ENCODE measurements at places on chromosomes 2 and 18.
A peak's percentile ranks its signal among the peaks of the same experiment; 100 is the strongest.

- DNase-seq: no peak
Observed at GRCh38 chr18:79962311-79962710, 2.1 kb upstream of the HSBP1L1 start.

- DNase-seq: no peak
Observed at GRCh38 chr2:162422894-162423293, 79.0 kb downstream of the GCA start.

DNA sequence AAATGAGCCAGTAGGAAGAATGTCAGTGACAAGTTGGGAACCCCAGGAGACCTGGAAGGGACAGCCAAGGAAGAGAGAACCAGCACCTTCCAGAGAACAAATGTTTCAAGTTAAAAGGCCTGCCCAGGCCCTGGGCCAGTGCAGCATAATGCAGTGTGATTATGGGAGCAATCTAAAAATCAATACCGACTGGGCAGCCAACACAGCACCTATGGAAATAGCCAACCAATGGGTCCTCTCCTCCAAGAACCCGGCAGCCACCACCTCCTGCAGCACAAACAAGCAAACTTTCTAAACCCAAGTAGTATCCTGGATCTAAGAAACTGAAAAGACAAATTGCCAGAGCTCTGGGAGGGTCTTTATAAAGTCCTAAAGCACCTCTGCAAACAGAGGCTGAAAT is 71.7 kb downstream of the CLHC1 start:
- no peak for DNase-seq

DNA sequence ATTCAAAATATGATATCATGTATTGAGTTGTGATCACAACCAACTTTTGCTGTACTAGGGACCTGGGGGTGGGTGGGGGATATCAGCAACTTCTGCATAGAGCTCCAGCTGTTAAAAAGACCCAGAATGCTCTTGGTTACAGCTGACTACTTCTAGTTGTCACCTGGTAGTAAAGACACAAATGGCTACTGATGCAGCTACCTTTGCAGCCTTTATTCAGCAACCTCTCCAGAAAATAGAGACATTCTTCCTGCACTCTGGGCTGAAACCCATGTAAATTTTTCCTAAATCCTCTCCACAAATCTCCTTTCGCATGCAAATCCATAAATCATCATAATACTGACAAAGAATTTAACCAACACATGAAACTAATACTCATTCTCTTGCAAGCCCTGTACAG is 238.3 kb downstream of the TCF4 start:
- no peak for DNase-seq

DNA sequence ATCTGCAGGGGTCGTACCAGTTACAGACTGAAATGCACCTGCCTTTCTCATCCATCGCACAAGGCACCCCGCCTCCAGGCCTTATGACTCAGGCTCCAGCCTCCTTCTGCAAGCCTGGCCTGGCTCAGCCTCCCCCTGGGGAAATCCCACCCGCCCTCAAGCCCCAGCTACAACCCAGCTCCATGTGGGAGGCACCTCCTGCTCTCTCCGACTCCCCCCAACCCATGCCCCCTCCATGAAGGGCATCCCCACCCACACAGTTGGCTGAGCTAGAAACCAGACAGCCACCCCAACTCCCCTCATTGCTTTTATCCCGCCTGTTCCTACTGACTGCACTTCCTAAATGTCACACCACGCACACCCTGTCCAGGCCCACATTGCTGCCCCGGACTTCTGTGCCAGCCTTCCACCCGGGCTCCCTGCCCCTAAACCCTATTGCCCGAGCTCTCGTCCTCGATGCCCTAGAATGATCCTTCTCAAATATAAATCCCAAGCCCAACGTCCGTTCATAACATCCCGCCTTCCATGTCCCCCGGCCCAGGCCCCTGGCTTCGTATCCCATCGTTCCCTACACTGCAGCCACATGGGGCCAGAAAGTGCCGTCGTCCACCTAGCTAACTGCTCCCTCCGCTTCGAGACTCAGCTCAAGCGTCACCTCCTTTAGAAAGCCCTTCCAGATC is 9.9 kb downstream of the DNMT3A start:
- no peak for DNase-seq

- no peak for DNase-seq
Observed at GRCh38 chr18:55338978-55339650, 248.9 kb downstream of the TCF4 start.

- DNase-seq: no peak
Observed at GRCh38 chr2:152513681-152514080, 178.7 kb downstream of the FMNL2 start.

- DNase-seq: no peak
Observed at GRCh38 chr2:230681171-230681545, 31.5 kb upstream of the CAB39 start.

DNA sequence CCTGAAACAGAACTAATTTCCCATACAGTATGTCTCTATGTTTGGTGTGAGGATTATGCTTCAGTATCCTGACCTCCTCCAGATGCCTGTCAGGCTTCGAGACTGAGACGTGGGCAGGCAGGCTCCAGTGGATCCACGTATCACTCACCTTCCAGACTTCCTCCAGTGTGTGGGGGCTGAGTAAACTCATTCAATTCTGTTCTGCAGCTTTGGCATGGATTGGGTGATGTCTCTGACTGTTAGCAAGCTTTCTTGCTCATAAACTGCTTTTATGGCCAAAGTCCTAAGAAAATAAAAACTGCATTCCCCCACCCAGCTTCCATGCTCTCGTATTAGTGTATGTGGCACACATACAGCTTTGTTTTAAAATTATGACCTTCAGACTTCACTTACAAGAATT is 53.6 kb downstream of the CCDC93 start:
- DNase-seq: no peak

DNA sequence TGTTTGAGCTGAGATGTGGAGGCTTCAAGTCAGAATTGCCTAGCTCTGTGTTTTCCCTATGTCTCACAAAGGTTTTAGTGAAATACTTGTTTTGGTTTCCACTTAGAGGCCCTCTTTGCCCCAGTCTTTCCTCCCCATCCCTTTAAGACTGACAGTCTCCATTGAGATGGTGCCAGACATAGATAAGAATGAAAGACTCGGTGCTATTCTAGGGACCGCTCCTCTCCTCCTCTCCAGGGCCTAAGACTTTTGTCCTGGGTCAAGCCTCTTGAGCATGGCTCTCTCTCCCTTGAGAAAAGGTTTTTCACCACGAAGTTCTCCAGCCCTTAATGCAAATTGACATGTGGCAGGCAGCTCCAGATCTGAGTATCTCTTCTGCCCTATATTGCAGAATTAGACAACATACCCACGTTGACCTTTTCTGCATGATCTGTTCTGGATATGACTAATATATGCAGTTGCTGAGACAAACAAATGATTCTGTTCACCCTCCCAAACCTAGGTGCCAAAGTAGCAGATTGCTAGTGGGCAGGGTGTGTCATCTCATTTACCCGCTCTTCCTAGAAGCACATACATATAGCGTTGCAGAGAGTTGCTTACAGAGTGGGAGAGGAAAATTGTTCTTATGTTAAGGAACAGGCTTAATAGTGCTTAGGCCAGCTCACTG is 47.5 kb upstream of the ACSL3 start:
- DNase-seq: no peak

DNA sequence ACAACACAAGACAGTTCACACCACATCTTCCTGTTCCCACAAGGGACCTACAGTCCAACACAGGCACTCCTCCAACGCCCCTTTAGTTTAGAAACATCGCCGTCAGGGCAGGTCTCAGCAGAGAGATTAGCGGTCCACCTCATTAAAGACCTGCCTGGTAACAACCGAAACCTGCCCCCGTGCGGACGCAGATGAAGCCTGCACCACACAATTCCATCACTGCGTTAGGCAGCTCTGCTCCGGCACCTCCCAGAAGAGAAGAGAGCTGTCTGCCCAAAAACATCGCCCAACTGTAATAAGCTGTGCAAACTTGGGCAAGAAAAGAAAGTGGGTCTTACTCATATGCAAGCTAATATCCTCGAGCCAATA is 32.7 kb downstream of the ZNF516 start:
- no peak for DNase-seq

GRCh38 chr2:205680067-205680466 is 2.2 kb upstream of the NRP2 start:
- DNase-seq: peak; percentile 96

DNA sequence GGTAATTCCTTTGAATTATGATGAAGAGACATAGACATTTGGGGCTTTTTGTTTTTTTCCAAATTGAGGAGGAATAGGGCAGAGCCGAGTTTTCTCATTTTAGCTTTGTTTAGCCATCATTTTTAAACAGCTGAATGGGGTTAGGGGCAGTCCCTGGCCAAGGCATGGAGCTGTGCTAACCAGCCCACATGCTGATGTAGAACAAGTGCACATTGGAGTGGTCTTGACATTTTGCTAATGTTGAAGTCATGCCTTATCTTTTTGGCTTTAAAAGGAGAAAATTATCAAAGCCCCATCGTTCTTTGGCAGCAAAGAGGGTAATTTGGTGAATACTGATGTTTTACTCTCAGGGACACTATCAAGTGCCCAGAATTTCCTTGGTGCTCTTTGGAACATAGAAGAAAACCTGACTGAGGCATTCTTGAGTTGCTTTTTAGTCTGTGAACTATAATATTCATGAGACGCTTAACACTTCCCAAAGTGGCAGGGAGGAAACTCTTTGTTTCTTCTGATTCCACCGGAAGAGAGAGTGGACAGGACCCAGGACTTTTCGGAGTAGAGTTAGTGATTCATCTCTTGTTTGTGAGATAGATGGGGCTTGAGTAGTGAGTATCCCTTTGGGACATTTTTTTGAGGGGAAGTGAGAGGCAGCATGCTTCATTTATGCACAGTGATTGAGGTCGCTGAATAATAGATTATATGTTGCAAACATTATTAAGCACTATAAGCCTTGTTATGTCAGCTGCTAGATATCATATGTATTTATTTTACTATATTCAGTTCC is 45.0 kb downstream of the MTA3 start:
- no peak for DNase-seq

DNA sequence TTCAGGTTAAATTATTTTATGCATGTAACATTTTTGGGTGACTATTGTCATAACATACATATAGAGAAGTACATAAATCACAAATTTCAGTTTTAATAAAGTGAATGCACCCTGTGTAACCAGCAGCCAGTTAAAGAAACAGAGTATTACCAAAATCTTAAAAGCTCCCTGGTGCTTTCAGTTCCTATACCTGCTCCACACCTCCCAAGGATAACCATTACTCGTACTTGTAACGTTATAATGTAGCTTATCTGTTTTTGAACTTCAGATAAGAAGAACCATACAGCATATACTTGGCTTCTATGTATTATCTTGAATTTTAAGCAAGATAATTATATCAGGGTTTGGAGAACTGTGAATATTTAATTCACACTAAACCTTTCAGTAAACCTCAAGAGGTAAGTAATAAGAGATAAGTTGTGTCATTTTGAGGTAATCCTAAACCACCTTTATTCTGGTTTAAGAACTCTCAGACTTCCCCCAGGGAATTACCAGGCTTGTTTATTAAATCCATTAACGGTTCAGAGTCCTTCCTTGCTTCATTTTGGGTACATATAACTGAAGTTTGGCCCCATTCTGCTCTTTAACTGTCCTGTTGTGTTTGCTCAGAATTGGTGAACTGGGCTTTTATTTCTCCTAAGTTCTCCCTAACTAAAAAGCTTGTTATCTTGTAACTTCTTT is 58.6 kb downstream of the LCLAT1 start:
- no peak for DNase-seq

DNA sequence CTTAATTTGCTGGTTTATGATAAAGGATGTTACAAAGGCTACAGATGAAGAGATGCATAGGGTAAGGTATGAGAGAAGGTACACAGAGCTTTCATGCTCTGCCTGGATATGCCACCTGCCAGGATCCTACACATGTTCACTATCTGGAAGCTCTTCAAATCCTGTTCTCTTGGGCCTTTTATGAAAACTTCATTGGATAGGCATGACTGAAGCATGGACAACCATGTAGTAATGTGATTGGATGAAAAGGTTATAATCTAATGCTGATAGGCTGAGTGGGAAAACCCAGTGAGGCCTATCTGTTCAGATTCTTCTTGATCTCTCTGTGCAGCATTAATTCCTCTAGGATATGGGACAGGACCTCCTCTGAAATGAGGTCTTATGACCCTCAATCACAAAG is 26.8 kb downstream of the HNMT start:
- no peak for DNase-seq

DNA sequence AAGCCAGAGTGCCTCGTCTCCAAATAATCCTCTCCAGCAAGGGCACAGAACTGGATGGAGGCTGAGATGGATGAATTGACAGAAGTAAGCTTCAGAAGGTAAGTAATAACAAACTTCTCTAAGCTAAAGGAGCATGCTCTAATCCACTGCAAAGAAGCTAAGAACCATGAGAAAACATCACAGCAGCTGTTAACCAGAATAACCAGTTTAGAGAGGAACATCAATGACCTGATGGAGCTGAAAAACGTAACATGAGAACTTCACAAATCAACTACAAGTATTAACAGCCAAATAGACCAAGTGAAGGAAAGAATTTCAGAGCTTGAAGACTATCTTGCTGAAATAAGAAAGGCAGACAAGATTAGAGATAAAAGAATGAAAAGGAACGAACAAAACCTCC is 32.3 kb downstream of the WDPCP start:
- no peak for DNase-seq

DNA sequence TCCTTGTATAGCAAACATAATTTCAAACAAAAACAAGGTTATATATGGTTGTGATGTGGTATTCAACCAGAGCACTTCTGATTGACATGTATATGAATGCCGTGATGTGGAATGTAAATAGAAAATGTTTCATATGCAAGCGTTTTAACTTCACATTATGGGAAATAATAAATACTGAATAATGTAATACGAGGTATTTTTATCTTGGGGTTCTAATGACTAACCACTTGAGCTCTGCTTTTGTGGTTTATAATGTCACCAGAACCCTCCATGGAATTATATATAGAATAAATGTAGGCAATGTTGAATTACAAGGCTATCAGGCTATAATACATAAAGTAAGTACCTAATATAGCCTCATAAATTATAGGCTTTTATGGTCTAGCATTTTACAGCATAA is 72.4 kb downstream of the ZNF521 start:
- no peak for DNase-seq
